B cell (primary cell): ENCODE measurements at places on chromosomes 6 and 20. TPM values are rescaled to one million over a fixed set of nuclear protein-coding genes. Genes with fewer than 3 reads are reported as not detected.

The RTN4IP1 gene
- 12.1 and 13.3 TPM in 2 replicates for total RNA-seq

The PNPLA1 gene
- total RNA-seq, result 0.12 and 0.32 TPM in 2 replicates

The HSD17B8 gene
- 10.8 and 12.9 TPM in 2 replicates for total RNA-seq

The MYH7B gene
- total RNA-seq, result 0.66 and 0.79 TPM in 2 replicates

The PGK2 gene
- not detected in 2 replicates for total RNA-seq

The ENPP4 gene
- total RNA-seq, result 10.0 and 10.1 TPM in 2 replicates

The LGSN gene
- not detected in 2 replicates for total RNA-seq

The DEFB110 gene
- total RNA-seq, result not detected in 2 replicates
